ENCODE measurements at places on chromosomes 2 and 18.

- no peak for DNase-seq
Observed at GRCh38 chr18:41923446-41923845, 31.6 kb upstream of the PIK3C3 start.

- DNase-seq = no peak
Observed at GRCh38 chr2:150916467-150917396, 344.9 kb downstream of the RBM43 start.

- DNase-seq = no peak
Observed at GRCh38 chr2:134079373-134079772, 174.5 kb upstream of the MGAT5 start.

GRCh38 chr2:95040426-95040825 lies 14.9 kb downstream of the MAL start:
- no peak for DNase-seq

DNA sequence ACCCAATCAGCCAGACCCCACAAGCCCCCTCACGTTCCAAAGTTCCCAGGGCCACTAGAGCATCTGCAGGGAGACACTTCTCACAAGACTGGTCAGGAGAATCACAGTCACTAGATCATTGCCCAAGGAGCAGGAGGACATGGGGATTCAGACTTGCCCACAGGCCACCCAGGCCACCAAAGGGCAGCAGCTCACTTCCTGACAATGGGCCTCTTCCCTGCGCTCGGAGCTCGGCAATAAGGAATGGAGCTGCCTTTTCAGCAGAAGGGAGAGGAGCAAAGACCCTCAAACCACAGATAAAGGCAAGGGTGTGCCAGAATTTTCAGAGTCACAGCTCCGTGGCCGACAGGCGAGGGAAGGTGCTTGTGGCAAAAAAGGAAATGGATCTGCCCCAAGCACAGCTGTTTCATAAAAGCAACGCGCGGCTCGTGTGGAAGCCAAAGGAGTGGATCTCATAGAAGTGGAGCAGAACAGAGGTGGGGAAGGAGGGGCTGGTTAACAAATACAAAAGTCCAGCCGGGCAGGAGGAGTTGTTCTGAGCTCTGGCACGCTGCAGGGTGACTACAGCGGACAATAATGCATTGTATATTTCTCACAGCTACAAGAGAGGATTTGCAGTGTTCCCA lies 72.1 kb downstream of the EDAR start:
- DNase-seq = no peak

DNA sequence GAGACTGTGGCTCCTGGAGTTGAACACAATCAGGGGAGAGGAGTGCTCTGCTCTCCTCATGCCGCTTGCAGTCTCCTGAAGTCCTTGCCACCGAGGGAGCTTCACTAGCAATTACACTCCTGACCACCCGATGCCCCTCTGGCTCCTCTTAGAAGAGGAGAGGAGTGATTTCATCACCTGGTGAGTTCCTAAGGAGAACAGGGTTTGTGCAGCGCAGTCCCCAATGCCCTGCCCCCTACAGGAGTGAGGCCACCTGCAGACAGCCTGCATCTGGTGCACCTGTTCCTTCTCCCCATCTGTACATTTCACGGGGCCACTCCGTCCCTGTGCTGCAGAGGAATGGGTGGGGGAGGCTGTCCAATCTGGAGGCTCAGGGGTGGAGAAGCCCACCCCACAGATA lies 267.2 kb downstream of the HRH4 start:
- no peak for DNase-seq

GRCh38 chr2:121898483-121898882 lies 143.0 kb downstream of the TSN start:
- DNase-seq = no peak
